HT-29 (cell line): ENCODE measurements at places on chromosomes 2 and 18. TPM values are rescaled to one million over a fixed set of nuclear protein-coding genes. Genes with fewer than 3 reads are reported as not detected.
A peak's percentile ranks its signal among the peaks of the same experiment; 100 is the strongest.

The FZD7 gene
- total RNA-seq: 17.4 and 18.2 TPM in 2 replicates

The STARD6 gene
- not detected in 2 replicates for total RNA-seq

GRCh38 chr2:237877576-237878307 lies 18.3 kb downstream of the RAMP1 start:
- DNase-seq: no peak

DNA sequence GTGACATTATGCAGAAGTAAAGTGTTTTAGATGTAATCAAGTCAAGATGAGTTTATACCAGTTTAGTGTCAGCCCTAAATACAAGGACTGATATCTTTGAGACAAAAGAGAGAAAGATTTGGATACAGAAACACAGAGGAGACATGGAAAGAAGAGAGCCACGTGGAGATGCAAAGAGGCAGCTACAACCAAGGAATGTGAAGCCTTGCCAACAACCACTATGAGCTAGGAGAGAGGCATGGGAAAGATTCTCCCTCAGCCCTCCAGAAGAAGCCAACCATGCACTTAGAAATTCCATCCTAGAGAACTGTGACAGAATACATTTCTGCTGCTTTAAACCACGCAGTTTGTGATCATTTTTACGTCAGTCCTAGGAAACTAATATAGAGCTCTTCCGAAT lies 217.2 kb downstream of the DOK6 start:
- no peak for DNase-seq

- DNase-seq: no peak
These were observed 65.7 kb upstream of the BCL2L11 start for GRCh38 chr2:111054791-111055691.

DNA sequence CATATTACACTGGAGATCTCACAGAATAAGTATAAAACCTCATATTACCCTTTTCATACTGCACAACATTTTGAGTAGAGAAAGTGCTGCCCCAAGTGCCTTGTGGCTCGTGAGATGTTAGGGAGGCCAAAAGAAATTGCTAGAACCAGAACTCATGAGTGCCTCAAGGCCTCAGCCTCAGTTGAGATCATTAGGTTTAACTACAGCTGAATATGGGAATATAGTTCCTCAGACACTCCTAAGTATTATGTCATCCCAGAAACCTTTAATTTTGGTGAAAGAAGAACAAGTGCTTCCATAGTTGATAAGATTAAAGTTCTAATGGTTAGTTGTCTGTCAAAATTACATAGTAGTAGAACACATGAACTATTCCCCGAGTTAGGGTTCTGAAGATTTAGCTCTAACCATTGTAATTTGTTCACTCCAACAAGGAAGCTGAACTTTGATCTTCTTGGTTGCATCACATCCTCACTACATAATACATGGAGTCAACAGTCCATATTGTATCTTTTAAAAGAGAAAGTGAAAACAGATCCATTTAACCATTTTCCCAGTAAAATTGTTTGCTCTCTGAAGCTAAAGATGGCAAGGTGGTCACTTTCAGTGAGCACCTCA lies 9.6 kb upstream of the AQP4 start:
- peak; percentile 17 for DNase-seq

DNA sequence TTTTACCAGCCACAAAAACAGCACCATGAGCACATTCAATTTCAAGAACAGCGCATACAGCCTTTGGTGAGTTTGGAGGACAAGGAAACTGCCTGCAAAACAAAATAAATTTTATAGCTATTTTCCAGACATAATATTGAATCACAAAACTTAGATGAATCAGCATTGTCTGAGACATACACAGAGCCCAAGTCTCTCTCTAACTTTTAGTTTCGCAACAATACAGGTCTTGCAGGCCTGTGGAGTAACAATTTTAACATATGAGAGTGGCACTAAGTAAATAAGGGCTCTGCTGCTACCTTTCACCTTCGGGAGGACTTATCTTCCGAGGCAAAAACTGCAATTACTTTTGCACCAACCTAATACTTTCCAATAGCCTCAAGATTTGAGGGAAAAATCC lies 56.1 kb upstream of the PEX13 start:
- DNase-seq: peak; percentile 44
